ENCODE measurements at places on chromosomes 3 and 15. TPM values are rescaled to one million over a fixed set of nuclear protein-coding genes. Genes with fewer than 3 reads are reported as not detected.

GRCh38 chr15:77840991-77841775 is 208.5 kb upstream of the LINGO1 start:
- no peak for DNase-seq

ARL8B gene
- total RNA-seq: 34.5 TPM

TMEM45A gene
- total RNA-seq: 18.7 TPM

GRCh38 chr3:104907507-104907906 is 459.2 kb upstream of the ALCAM start:
- no peak for DNase-seq

DNA sequence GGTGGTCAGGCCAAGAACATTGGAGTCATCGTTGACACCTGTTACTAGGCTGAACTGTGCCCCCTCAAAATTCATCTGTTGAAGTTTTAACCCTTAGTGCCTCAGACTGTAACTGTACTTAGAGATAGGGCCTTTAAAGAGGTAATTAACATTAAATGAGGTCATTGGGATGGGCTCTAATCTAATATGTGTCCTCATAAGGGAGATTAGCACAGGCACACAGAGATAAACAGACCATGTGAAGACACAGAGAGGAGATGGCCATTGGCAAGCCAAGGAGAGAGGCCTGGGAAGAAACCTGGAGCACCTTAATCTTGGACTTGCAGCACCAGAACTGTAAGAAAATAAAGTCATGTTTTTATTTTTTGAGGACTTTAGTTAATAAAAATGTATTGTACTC is 59.6 kb downstream of the PLCL2 start:
- no peak for DNase-seq

GRCh38 chr3:52429031-52429430 is 15.9 kb downstream of the SEMA3G start:
- DNase-seq: no peak

PRSS50 gene
- 0.35 TPM for total RNA-seq
